ENCODE measurements at places on chromosomes 16 and 17. TPM values are rescaled to one million over a fixed set of nuclear protein-coding genes. Genes with fewer than 3 reads are reported as not detected.
A peak's percentile ranks its signal among the peaks of the same experiment; 100 is the strongest.

- peak; percentile 97 for DNase-seq
Measured at GRCh38 chr17:17001874-17002520, 30.1 kb upstream of the TNFRSF13B start.

- no peak for DNase-seq
Measured at GRCh38 chr17:67253384-67253783, 8.4 kb upstream of the HELZ start.

DNA sequence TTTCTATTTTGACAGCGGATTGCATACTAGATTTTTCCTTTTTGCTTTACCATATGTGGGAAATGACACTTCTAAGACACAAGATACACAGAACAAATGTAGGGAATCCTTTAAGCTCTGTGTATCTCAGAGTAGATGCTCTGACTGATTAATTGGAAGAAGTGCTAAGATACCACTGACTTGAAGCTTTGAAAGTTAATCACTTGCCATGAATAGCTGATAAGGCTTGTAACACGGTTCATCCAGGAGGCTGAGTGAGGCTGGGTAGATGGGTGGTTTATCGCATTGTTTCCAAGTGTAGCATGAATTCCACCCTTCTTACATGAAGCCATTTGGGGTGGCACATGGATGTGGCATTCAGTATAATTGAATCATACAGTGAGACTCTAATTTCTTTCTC lies 654.1 kb upstream of the RBFOX1 start:
- no peak for DNase-seq

DNA sequence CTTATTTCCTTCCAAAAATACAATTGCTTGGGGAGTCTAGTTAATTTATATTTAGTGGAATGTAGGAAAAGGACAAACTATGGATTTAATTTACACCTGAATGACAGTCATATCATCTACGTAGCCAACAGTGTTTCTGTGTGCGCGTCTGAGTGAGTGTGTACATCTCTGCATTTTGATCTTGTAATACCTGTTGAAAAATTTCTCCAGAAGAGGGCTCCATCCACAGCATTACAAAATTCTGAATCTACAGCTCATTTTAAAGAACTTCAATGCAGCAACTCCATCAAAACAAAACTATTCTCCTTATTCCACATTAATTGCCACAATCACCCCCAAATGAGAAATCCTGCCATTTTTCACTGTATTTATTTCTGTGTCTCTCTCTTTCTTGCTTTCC lies 3.9 kb downstream of the CDH13 start:
- DNase-seq, result peak; percentile 53

DNA sequence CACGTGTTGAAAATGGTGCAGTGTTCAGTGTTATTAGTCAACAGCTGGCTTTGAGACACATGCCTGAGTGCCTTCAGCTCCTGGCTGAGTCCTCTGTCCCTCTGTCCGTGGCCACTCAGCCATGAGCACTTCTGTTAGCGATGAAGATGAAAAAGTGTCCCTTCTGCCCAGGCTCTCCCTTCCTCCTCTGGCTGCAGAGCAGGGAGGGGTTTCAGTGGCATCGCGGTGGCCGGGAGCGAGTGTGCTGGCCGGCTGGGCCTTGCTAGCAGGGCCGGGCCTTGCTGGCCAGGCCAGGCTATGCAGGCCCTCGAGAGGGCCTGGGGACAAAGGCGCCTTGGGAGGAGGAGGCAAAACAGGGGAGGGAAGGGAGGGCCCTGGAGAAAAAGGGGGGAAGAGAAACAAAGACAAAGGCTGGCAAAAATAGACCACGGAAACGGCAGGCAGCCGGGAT lies 47.7 kb downstream of the CMIP start:
- peak; percentile 65 for DNase-seq

GRCh38 chr17:38320482-38320881 lies 23.3 kb downstream of the GPR179 start:
- DNase-seq, result no peak

DNA sequence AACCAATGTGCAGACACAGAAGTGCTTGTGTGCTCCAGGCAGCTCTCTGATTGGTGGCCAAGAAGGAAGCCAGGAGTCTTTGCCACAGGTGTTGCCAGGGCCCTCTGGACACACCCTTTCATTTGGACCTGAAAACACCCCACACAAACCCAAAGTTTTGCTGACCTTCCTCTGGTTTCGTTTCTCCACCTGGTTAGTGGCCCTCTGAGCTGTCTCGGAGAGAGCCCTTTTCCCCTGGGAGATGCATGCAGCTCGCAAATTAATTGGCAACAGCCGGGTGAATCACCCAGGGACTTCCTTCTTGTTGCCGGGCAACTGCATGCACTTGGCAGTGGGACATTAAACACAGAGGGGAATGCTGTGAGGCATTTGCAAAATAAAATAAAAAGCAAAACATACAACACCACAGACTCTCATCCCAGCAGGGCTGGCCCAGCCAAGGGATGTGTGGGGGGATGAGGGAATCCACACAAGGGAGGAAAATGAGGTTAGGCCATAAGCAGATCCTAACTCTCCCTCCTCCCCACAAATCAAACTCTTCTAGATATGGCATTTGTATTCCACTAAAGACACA lies 286.6 kb downstream of the SOX9 start:
- DNase-seq, result peak; percentile 95

GRCh38 chr17:49557312-49558024 lies 18.2 kb upstream of the NXPH3 start:
- peak; percentile 52 for DNase-seq

The KRTAP3-2 gene
- total RNA-seq, result not detected

The CPHXL2 gene
- total RNA-seq, result not detected

The SEPTIN1 gene
- total RNA-seq, result not detected

The RSPRY1 gene
- 51.6 TPM for total RNA-seq

The MEFV gene
- under 0.01 TPM for total RNA-seq

The DNAH9 gene
- total RNA-seq, result not detected

Data from osteoblast (primary cell).